SK-MEL-5 (cell line): ENCODE measurements at places on chromosomes 11 and 22.

DNA sequence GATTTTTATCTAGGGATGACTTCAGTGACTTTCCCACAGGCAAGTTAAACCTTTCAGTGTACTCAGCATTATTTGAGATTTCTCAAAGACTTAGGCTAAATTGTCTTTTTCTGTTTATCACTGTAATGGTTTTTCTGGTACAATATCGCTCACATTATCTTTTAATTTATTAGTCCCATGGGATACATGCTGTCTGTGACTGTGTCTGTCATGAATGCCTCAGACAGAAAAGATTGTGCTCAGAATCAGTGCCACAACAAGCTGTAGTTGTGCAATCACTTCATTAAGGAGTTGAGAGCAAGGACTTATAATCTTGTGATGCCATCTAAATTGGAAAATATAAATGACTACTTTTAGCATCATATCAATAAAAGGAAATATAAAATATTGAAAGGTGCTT is 2374.2 kb upstream of the RAG2 start:
- DNase-seq = no peak

DNA sequence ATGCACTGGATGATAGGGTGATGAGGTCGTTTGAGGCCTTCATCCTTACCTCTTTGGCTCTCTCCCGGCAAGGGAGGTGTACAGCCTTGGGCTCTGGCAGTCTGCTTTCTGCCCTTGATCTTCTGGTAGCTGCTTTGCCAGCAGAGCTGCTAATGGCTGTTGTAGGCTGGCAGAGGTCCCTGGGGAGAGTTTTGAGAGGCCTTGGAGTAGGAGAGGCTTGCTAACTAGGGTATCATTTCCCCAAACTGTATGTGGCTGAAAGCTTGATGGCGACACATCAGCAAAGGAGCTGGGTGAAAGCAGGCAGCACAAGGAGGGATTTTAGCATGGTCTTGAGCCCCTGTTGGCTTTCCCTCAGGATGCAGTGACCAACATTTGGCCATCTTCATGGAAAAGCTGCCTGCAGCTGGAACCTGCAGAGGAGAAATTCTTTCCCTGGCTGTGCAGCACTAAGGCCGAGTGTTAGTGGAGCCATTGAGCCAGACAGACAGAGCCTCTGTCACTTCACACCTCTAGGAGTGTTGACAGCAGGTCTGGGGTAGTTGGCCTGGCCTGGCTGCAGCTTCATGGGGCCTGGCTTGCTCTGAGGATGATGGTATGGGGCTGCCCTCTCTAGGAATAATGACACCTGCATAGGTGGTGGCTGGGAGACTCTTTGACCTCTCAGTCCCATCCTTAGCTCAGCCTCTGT is 3.5 kb upstream of the AMPD3 start:
- no peak for DNase-seq

GRCh38 chr22:29691636-29692326 is 28.0 kb upstream of the CABP7 start:
- no peak for DNase-seq

DNA sequence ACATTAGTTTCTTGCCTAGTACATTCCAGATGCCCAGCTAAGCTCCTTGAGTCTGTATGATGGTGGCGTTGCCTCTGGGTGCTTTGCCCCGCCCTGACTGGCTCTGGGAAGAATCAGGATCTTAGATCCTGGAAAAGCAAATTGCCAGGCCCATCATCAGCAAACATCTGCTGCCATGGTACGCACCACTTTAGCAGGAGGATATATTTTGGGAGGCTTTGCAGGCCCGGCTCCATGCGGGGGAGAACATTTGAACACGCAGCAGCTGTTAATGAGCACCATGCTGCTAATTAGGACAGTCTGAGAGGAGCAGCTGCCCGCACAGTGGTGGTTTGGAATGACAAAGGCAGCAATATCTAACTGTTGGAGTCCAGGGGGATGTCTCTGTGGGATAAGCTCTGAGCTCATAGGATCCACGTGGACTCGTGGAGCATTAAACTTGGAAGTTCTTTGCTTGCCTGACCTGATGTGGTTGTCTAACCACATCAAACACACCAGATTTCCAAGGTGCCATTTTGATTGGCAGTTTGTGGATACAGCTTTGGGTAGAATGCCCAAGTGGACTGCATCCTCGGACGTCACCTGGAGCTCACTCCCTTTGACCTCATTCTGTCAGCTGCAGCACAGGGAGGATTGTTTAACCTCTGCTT is 217.0 kb upstream of the ZBED5 start:
- no peak for DNase-seq

GRCh38 chr11:10386361-10386760 is 68.7 kb upstream of the AMPD3 start:
- DNase-seq = no peak

GRCh38 chr11:86781546-86781945 is 18.8 kb upstream of the PRSS23 start:
- peak; percentile 21 for DNase-seq

DNA sequence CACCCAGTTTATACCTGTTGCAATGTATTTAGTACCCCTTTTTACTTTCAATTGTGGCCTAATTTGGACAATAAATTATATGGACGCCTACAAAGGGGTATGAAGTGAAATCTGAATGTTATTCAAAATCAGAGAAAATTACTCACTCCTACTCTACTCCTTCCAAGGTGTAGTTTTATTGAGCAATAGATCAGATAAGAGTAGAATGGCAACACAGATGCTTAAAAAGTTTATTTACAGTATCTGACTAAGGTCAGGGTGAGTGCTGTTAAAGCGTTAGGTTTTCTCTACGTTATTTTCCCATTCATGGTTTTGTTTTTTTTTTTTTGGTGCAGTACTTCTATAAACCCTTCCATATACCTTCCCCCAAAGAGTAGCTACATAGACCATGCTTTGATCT is 805.6 kb downstream of the KCNA4 start:
- no peak for DNase-seq

DNA sequence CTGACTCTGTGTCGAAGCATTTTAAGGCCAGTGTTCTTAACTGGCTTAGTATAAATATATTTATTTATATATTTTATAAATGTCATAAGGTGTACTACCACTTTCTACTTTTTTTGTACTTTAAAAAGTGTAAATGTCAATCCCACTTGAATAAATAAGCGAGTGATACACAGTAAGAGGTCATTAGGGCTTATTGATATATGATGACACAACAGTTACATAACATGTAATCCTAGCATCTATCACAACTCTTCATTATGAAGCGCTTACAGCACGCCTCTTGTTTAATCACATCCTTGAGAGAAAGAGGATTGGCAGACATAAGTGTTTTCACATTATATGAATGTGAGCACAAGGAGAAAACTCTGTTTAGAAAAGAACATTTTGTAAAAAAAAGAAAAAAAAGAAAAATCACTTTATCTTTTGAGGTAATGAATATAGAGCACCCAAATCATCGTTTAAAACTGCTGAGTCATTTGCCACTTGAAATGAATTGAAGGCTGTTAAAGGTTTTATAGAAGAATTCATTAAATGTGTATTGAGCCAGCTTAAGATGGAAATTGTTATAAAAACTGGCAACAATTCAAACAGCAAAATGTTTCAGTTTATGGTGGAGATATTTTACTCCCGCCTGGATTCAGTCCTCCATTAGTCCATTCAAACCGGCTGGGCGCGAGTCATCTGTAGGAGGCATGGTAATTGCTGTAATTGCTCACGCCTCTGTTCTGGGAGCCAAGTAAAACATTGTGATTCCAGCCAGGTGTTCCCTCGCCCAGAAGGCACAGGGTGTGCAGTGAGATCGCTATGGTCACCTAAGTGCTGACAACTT is 627.3 kb upstream of the KIRREL3 start:
- DNase-seq = no peak
